Activated CD4-positive, alpha-beta T cell treated with anti-CD3 and anti-CD28 coated beads for 36 hours (primary cell): ENCODE measurements at places on chromosomes 7 and 10.

GRCh38 chr7:128376077-128376476 is 14.6 kb upstream of the PRRT4 start:
- H3K27me3 ChIP-seq: peaks cover 3% of the 10 kb centered on the region
- H3K4me3 ChIP-seq: no peak overlapping the region
- DNase-seq: no peak
- H3K4me1 ChIP-seq: no peaks in the 10 kb centered on the region
- no peaks in the 10 kb centered on the region for H3K36me3 ChIP-seq

GRCh38 chr10:34153663-34154382 is 661.3 kb downstream of the PARD3 start:
- H3K27ac ChIP-seq: no peak overlapping the region
- peaks cover 4% of the 10 kb centered on the region for H3K27me3 ChIP-seq
- no peaks in the 10 kb centered on the region for H3K4me1 ChIP-seq

- no peaks in the 10 kb centered on the region for H3K27me3 ChIP-seq
- no peaks in the 10 kb centered on the region for H3K4me1 ChIP-seq
- no peaks in the 10 kb centered on the region for H3K36me3 ChIP-seq
Measured at GRCh38 chr10:130784326-130784725, 527.2 kb downstream of the TCERG1L start.

- no peak overlapping the region for H3K27ac ChIP-seq
- no peaks in the 10 kb centered on the region for H3K36me3 ChIP-seq
- peaks cover 13% of the 10 kb centered on the region for H3K27me3 ChIP-seq
- no peaks in the 10 kb centered on the region for H3K4me1 ChIP-seq
- H3K4me3 ChIP-seq: no peak overlapping the region
- no peak for DNase-seq
Measured at GRCh38 chr7:39407137-39407536, 159.1 kb upstream of the YAE1 start.

DNA sequence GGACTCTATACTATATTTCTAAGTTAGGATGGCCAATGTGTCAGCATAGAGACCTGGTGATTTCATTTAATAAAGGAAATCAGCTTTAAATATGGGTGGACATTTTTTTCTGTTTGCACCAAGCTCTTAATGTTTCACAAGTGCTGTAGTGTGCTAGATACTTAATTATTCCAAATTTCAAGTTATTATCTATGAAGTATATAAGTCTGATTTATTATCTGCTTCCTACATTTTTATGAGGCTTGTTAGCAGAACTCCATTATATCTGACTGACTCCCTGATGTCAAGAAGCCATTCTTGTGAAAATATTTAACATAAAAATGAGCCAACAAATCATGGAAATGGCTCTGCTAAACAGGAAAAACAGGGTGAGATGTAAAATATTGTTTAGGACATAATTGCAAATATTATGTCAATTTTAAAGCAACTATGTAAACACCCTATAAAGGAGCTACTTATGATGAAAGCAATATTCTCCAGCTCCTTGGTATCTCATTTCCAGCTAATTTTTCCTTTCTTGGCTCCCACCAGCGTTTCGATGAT is 1415.2 kb downstream of the GATA3 start:
- no peaks in the 10 kb centered on the region for H3K27me3 ChIP-seq
- H3K36me3 ChIP-seq: no peaks in the 10 kb centered on the region
- H3K27ac ChIP-seq: no peak overlapping the region
- no peaks in the 10 kb centered on the region for H3K4me1 ChIP-seq
- no peak overlapping the region for H3K4me3 ChIP-seq
- DNase-seq: no peak

DNA sequence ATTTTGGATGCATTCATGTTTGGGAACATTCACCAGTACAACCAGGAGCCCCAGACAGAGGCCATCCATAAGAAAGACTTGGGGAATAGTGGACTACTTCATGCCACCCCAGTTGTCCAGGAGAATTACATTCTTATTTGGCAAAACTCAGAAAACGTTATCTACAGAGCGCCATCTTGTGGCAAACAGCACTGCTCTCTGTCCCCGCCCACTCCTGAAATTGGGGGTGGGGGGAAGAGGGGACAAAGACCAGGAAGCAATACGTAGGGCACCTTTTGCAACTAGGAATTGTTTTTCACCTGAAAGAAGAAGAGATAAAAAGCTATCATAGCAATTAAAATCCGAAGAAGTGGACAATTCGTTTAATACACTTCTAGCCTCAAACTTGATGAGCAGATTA is 134.6 kb upstream of the MGMT start:
- peaks cover 22% of the 10 kb centered on the region for H3K27me3 ChIP-seq
- H3K36me3 ChIP-seq: no peaks in the 10 kb centered on the region
- DNase-seq: peak; percentile 48
- no peak overlapping the region for H3K27ac ChIP-seq
